ENCODE measurements at places on chromosomes 1 and 21. TPM values are rescaled to one million over a fixed set of nuclear protein-coding genes. Genes with fewer than 3 reads are reported as not detected.
A peak's percentile ranks its signal among the peaks of the same experiment; 100 is the strongest.

SAMSN1 gene
- 0.71 TPM for total RNA-seq

CTTNBP2NL gene
- total RNA-seq, result 19.4 TPM

ATF3 gene
- total RNA-seq, result 3.2 TPM

GRCh38 chr1:207923561-207923960 lies 12.6 kb upstream of the CD34 start:
- peaks cover 34% of the 10 kb centered on the region for H3K4me1 ChIP-seq
- peak overlapping the region; percentile 53 for H3K27ac ChIP-seq
- H3K36me3 ChIP-seq, result no peaks in the 10 kb centered on the region
- no peak for DNase-seq
- no peaks in the 10 kb centered on the region for H3K27me3 ChIP-seq
- no peak overlapping the region for H3K4me3 ChIP-seq

DNA sequence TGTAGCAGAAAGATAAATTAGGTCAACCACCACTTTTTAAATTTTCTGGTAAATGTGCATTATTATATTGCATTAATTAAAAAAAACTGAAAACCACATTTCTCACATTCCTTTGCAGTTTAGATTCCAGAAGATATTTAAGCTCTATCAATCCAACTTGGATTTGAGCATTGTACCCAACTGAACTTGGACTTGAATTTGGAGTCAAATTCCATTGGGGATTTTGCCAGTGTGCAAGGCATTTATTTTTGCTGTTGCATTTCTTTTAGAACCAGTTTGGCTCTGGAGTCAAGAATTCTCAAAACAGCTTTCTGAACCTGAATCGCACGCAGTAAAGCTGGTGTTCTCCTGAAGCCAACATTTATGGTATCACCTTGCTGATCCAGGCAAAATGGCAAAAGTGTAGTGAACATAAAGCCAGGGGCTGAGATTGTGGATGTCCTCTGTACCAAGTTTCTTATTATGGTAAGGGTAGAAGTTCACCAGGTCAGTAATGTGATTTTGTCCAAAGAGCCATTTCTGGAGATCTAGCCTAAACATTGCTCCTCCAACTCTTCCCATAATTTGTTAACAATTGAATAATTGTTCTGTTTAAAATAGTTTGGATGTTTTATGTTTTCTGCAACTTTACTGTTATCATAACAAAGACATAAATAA lies 890.9 kb downstream of the LRRIQ3 start:
- no peaks in the 10 kb centered on the region for H3K27me3 ChIP-seq
- H3K36me3 ChIP-seq, result no peaks in the 10 kb centered on the region
- no peak overlapping the region for H3K27ac ChIP-seq
- no peaks in the 10 kb centered on the region for H3K4me1 ChIP-seq
- H3K4me3 ChIP-seq, result no peak overlapping the region
- DNase-seq, result no peak

DNA sequence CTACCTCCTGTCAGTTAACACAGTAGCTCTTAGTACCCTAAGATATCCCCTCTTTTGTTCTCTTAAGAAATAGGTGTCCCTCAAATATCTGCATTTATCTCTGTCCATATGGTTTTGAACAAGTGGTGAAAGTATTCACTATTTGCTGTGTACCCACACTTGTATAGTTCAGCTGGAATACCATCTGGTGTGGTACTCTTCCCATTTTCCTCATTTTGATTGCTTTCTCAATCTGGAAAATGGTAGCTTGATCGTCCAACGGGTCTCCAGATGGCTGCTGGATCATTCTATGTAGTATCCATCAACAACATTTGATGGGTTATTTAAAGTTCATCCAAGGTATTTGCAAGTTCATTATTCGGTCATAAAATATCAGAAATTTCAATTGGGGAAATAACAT lies 100.3 kb upstream of the DPYD start:
- no peak for DNase-seq
- H3K4me3 ChIP-seq, result no peak overlapping the region
- H3K4me1 ChIP-seq, result no peaks in the 10 kb centered on the region
- H3K36me3 ChIP-seq, result no peaks in the 10 kb centered on the region
- H3K27ac ChIP-seq, result no peak overlapping the region
- no peaks in the 10 kb centered on the region for H3K27me3 ChIP-seq

DNA sequence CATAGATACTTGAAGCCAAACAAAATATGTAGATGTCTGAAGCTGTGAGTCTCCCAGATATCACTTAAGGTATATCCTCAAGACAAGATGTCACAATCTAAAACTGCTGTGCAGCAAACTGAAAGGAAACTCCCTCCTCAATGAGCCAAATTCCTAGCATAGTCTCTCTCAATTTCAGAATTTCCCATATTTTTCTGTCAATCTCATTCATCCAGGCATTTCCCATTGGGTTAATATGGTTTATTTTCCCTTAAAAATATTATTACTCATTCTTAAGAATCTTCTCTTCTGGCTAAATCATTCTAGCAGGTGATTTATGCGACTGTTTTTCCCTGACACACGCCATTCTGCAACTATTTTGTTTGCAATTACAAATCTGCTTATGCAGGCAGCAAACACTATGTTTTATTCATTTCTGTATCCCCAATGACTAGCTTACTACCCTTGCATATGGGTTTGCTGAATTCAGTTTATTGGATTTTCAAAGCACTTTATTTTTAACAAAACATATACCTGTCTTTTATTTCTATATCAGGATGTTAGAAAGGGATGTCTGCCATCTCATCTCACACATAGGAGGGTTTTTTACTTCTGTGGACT lies 69.9 kb downstream of the TNFSF4 start:
- no peaks in the 10 kb centered on the region for H3K27me3 ChIP-seq
- no peak overlapping the region for H3K27ac ChIP-seq

- peaks cover 58% of the 10 kb centered on the region for H3K4me1 ChIP-seq
- no peaks in the 10 kb centered on the region for H3K27me3 ChIP-seq
- DNase-seq, result peak; percentile 24
- H3K27ac ChIP-seq, result peak overlapping the region; percentile 3
- H3K4me3 ChIP-seq, result no peak overlapping the region
These were observed 5.6 kb downstream of the PRCC start for GRCh38 chr1:156772728-156773497.

GRCh38 chr1:192485692-192486436 lies 89.7 kb upstream of the RGS1 start:
- H3K36me3 ChIP-seq, result no peaks in the 10 kb centered on the region
- H3K27me3 ChIP-seq, result no peaks in the 10 kb centered on the region
- H3K4me1 ChIP-seq, result no peaks in the 10 kb centered on the region
- no peak overlapping the region for H3K27ac ChIP-seq
- peak; percentile 80 for DNase-seq
